ENCODE measurements at places on chromosomes 1 and 21.

DNA sequence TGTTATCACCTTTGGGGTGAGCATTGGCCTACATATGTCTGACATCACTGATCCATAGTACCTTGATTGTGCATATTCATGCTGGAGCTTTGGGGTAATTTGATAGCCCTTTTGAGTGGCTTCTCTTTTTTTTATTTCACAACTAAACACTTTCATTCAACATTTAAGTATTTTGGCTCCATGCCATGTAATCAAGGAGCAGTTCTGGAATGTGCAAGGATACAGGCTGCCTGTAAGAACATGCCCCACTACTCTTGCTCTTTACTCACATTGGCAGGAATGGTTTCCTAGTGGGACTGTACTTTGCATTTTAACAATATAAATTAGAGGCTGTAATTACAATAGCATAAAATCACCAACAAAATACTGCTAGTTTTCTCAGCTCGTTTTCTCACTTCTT is 300.7 kb upstream of the SPAG17 start:
- DNase-seq, result no peak

GRCh38 chr1:53381790-53382401 is 54.0 kb upstream of the LRP8 start:
- no peak for DNase-seq

- DNase-seq, result no peak
These were observed 563.0 kb upstream of the NEGR1 start for GRCh38 chr1:72845381-72845780.

- no peak for DNase-seq
These were observed 83.0 kb downstream of the RRAGC start for GRCh38 chr1:38776466-38777065.

- peak; percentile 21 for DNase-seq
These were observed 3.8 kb downstream of the ZNF672 start for GRCh38 chr1:248841702-248842395.

Data from effector CD4-positive, alpha-beta T cell (primary cell).